Ascending aorta (tissue), 2 donors: ENCODE measurements at places on chromosomes 5 and 9. TPM values are rescaled to one million over a fixed set of nuclear protein-coding genes. Genes with fewer than 3 reads are reported as not detected.

DNA sequence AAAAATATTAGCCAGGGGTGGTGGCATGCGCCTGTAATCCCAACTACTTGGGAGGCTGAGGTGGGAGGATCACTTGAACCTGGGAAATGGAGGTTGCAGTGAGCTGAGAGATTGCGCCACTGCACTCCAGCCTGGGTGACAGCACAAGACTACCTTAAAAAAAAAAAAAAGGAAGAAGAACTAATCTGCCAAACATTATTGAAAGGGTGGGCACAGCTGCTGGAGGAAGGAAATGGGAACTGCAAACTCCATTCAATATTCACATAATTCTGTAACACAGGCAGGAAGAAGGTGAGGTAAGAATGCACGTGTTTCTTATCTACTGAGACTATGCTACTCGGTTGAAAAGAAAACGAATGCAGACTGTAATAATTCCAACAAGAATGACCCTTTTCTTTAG, 121.1 kb upstream of the GNA14 start:
- no peak overlapping the region for H3K27ac ChIP-seq
- DNase-seq, result no peak
- H3K4me1 ChIP-seq, result no peaks in the 10 kb centered on the region
- H3K36me3 ChIP-seq, result no peaks in the 10 kb centered on the region

The ZNF367 gene
- 3.9 TPM for total RNA-seq

The CCDC192 gene
- not detected for total RNA-seq

DNA sequence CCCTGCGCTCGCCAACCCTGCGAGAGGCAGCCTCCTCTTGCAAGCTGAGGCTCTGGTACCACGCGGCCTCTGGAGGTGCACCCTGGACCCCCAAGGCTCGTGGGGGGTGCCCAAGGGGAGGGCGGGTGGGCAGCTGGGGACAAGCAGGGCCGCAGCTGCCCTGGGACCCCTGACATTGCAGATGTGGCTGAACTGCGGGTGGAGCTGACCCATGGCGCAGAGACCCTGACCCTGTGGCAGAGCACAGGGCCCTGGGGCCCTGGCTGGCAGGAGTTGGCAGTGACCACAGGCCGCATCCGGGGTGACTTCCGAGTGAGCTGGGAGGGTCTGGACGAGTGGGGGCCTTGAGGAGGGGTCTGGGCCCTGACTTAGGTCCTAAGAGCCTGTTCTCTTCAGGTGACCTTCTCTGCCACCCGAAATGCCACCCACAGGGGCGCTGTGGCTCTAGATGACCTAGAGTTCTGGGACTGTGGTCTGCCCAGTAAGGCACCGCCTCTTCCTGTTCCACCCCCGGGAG, 1.5 kb downstream of the MAMDC4 start:
- H3K27me3 ChIP-seq, result no peaks in the 10 kb centered on the region
- H3K4me3 ChIP-seq, result no peak overlapping the region
- no peak overlapping the region for H3K27ac ChIP-seq
- no peaks in the 10 kb centered on the region for H3K36me3 ChIP-seq
- DNase-seq, result no peak

- H3K4me1 ChIP-seq, result no peaks in the 10 kb centered on the region
- H3K36me3 ChIP-seq, result no peaks in the 10 kb centered on the region
- H3K27ac ChIP-seq, result no peak overlapping the region
- H3K4me3 ChIP-seq, result no peak overlapping the region
- no peak for DNase-seq
These were observed 55.6 kb downstream of the CFAP90 start for GRCh38 chr5:7795306-7795705.

- peak overlapping the region; percentile 60 for H3K4me3 ChIP-seq
- H3K36me3 ChIP-seq, result no peaks in the 10 kb centered on the region
- H3K27ac ChIP-seq, result peak overlapping the region; percentile 16
- H3K27me3 ChIP-seq, result no peaks in the 10 kb centered on the region
- peaks cover 13% of the 10 kb centered on the region for H3K4me1 ChIP-seq
- DNase-seq, result no peak
These were observed 544.1 kb downstream of the RAB3C start for GRCh38 chr5:59126708-59127573.

The SLC6A3 gene
- not detected for total RNA-seq
